ENCODE measurements at places on chromosomes 12 and 14.

DNA sequence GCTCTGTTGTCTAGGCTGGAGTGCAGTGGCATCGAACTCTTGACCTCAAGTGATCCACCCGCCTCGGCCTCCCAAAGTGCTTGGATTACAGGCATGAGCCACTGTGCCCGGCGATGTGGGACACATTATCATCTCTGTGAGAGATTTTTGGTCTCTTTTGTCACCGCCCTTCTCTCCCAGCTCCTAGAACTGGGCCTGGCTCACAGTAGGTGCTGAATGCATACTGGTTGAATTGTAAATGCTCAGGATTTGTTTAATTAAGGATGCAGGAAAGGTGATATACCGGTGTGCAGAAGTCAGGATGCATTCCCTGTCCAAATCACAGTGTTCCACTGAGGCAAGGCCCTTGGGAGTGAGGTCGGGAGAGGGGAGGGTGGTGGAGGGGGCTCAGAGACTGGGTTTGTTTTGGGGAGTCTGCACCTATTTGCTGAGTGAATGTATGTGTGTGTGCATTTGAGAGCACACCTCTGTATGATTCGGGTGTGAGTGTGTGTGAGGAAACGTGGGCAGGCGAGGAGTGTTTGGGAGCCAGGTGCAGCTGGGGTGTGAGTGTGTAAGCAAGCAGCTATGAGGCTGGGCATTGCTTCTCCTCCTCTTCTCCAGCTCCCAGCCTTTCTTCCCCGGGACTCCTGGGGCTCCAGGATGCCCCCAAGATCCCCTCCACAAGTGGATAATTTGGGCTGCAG lies 1.0 kb upstream of the KRT18 start:
- DNase-seq: no peak

GRCh38 chr12:55700255-55701018 lies 7.3 kb downstream of the ITGA7 start:
- no peak for DNase-seq

GRCh38 chr12:7310070-7310469 lies 6.2 kb downstream of the ACSM4 start:
- DNase-seq: no peak

DNA sequence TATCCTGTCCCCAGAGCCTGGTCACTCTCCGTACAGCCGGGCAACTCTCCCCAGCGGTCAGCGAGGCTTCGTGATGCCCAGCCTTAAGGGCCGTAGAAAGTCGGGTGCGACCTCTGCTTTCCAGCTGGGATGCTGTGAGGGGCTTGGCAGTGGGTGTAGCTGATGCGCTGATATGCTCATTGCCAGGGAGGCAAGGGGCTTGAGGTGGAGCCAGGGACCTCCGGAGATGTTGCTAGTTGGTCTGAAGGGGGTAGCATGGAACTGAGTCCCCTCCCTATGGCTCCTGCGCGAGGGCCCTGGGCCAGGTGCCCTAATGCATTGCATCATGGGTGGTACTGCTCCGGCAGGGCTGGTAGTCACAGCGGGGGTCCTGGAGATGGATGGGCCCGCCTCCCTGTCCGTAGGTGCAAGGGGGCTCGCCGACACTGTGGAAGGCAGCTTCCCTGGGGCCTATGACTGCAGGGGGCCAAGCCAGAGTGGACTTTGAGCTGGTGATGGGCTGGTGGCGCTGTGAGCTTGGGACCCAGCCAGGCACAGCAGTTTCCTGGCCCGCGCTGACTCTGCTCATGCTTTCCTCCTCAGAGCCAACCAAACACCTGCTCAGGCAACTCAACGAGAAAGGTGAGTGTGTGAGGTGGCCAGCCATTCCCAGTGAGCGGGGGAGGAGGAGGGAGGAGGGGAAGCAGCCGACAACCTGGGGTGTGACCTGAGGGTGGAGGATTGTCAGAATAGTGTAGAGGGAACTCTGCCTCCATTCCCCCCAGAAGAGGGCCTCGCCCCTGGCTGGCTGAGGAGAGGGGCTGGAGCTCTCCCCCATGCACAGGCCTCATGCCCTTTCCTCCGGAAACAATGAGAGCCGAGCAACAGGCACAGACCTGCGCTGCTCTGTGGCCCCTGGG lies 32.3 kb downstream of the PLEKHG3 start:
- no peak for DNase-seq

DNA sequence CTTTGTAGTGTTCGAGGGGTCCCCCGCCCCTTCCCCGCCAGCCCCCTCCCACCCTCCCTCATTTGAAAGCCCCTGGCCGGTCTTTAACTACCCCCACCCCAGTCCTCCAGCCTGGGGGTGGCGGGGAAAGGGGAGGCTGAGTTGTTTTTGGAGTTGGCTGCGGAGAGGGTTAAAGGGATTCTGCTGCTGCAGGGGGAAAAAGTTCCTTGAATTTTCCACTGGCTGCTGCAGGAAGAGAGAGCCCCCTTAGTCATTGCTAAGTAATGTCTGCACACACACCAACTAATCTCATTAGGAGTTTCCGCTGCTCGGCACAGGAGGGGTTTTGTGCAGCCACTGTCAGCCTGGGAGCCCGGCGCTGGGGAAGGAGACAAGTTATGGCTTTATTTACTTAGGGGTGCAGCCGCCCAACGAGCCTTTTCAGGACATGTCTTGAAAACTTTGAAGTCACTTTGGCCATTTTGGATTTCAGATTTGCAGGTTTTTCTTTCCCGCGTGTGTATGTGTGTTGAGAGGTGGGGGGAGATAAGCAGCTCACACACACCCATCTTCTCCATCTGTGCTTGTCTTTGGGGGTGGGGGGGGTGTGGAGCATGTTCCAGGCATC lies 1.8 kb downstream of the ELK3 start:
- no peak for DNase-seq

DNA sequence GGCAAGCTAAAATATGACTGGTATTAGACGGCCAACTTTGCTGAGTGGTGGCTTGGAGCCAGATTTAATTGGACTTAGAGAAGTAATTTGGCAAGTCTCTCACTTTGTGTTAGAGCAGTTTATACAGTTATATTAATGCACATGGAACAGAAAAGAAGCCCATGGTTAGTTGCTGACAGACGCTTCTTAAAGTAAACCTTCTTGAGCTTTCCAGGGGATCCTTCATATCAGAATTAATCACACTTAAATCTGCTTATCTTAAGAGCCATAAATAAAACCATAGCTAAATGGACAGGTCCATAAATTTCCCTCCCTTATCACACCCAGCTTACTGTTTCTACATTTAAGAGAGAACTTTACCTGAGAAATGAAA lies 9.6 kb downstream of the GSG1 start:
- no peak for DNase-seq
